ENCODE measurements at places on chromosomes 6 and 20.

- DNase-seq = no peak
These were observed 99.5 kb downstream of the ANKRD60 start for GRCh38 chr20:58128635-58129625.

- no peak for DNase-seq
These were observed 256.2 kb upstream of the MANEA start for GRCh38 chr6:95321126-95321525.

GRCh38 chr6:169046483-169047192 lies 207.0 kb downstream of the THBS2 start:
- DNase-seq = no peak

- no peak for DNase-seq
These were observed 7.6 kb upstream of the SYNDIG1 start for GRCh38 chr20:24461848-24462247.

DNA sequence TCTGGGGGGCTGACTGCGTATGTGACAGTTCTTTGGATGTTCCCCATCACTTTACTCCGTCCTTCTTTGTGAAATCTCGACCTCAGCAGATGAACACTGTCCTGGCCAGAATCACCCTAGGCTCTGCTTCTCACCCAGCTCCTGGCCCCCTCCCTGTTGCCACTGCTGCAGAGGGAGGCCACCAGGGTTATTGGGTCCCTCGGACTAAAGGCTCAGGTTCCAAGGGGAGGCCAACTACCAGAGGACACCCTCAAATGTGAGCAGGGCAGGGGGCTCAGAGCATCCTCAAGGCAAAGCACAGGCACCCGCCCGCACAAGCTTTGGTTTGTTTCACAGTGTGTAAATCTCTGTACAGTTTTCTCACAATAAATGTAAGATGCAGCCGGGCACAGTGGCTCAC lies 269.9 kb downstream of the UST start:
- no peak for DNase-seq

GRCh38 chr6:111210194-111210728 lies 123.0 kb downstream of the SLC16A10 start:
- DNase-seq = peak; percentile 1

GRCh38 chr20:50380697-50381040 lies 129.5 kb upstream of the PTPN1 start:
- no peak for DNase-seq

- no peak for DNase-seq
These were observed 18.1 kb downstream of the SLX4IP start for GRCh38 chr20:10453241-10453640.

- DNase-seq = no peak
These were observed 11.3 kb downstream of the TULP4 start for GRCh38 chr6:158323561-158323958.

GRCh38 chr6:116963972-116964371 lies 86.9 kb downstream of the RFX6 start:
- DNase-seq = no peak

Data from activated T-cell treated with anti-CD3 and anti-CD28 coated beads for 24 hours (primary cell).